ENCODE measurements at places on chromosomes 16 and 17.

GRCh38 chr16:50924759-50925545 lies 183.1 kb downstream of the CYLD start:
- no peak for DNase-seq

- no peak for DNase-seq
Observed at GRCh38 chr16:82965808-82966207, 339.0 kb downstream of the CDH13 start.

- DNase-seq: peak; percentile 24
Observed at GRCh38 chr17:49497148-49498028, 2.3 kb downstream of the NGFR start.

GRCh38 chr16:82832821-82833220 lies 206.1 kb downstream of the CDH13 start:
- DNase-seq: peak; percentile 62

DNA sequence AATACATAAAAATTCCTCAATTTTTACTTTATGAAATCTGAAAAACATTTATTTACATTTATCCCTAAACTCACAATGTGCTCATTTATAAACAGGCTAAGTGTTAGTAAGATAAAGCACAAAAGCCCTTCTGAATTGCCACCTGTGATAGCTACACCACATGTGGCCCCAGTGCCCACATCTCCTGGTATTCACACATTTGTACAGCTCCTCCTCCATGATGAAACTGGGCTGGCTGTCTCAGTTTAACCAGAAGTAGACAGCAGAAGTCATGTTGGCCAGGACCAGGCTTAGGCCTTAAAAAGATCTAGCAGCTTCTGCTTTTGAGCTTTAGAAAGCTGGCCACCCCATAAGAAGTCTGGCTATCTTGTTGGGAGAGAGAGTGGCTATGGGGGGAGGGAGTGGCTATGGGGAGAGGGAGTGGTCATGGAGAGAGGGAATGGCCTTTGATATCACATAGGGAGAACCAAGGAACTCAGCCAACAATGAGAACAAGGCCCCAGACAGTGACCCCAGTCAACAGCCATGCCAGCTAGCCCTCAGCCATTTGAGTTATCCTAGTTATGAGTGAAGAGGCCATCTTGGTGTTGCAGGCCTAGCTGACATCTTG lies 47.4 kb downstream of the CEP95 start:
- DNase-seq: no peak

DNA sequence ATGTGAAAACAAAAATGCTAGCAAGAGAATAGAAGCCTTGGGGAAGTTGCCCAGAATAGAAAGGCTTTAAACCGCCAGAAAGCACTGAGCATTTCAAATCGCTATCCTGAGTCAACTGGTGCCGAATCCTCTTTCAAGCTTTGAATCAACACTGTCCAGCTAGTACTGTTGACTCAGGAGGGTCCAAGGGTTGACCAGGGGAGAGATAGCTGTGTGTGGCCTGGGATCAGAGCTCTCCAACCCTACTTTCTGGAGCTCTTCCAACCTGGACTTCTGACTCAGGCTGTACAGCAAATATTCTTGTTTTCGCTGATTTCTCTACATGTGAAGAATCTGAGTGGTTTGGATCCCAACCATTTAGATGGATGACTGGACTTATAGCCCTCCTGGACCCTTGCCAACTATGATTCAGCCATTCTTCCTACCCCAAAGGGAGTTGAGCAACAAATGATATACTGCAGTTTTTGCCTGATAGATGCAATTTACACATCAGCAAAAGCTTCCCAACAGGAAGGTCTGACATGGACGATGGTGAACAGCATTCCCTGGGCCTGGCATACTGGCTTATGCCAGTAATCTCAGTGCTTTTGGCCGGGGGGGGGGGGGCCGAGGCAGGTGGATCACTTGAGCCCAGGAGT lies 154.0 kb upstream of the SDK2 start:
- peak; percentile 93 for DNase-seq

DNA sequence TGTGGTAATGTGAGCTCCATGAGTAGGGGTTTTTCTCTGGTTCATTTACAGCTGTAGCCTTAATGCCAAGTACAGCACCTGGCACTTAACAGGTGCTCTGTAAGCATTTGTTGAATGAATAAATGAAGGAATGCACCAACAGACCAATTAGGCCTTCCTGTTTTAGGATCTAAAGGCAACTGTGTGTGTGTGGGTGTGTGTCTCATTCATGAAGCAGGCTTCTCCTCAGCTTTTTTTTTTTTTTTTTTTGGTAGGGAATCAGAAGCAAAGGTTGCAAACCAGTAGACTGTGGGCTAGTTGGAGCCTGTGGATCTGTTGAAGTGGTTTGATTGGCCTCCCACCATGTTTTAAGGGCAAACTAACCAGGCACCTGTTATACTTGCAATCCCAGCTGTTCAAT lies 48.1 kb downstream of the HS3ST2 start:
- no peak for DNase-seq

DNA sequence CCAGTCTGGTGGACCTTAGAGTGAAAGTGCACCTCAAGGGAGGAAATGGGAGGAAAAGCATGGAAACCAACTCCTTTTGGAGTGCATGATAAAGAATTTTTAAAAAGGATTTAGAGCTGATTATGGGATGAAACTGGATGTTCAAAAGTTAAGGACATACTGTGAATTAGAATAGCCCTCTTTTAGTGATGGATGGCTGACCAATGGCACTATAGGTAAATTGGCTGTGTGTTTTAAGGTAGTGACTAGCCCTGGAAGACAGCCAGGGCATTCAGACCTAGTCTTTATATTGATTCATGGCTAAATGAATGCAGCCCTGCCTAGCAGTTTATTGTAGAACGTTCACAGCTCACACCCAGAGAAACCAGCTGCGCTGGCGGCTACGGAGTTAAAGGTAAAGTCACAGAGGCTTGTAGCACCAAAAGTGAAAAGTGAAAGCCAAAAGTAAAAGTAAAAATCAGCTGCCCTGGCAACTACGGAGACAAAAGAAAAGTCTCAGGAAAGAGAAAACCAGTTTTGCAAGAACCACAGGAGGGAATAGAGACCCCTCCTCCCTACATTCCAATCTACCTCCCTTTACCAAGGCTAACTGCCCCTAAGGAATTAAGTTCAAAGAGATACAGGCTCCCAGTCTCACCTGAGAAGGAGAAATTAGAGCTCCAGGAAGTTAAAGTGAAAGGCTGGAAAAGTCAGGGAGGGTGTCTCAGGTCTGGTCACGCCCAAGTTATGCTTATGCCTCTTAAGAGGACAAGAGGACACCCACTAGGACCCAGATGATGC lies 21.8 kb downstream of the ACSM1 start:
- DNase-seq: peak; percentile 7

- DNase-seq: no peak
Observed at GRCh38 chr17:72365857-72366414, 245.1 kb downstream of the SOX9 start.

DNA sequence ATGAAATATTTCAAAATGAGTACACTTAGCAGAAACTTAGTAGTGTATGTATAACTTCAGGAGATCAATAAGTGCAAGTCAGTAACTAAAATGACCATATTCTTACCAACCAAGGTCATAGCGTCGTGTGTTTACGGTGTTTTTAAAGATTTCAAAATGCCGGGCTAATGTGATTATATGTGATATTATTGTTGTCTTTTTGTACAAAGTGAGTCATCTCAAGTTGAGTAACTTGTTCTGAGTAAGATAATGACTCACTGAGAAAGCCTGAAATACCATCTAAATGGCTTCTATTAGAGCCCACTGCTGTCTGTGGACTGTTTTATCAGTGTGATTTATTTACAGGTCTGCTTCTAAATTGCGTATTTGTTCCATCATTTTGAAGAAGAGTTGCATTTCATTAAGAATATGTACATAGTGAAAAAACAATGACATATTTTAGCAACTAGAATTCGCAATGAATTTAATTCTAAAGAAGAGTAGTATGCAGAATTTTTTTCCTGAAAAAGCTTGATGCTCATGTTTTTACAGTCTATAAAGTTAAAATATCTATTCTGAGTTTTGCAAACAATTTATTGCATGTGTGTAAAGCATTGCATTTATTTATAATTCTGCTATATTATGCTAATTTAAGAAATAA lies 12.7 kb downstream of the KRT12 start:
- peak; percentile 94 for DNase-seq

DNA sequence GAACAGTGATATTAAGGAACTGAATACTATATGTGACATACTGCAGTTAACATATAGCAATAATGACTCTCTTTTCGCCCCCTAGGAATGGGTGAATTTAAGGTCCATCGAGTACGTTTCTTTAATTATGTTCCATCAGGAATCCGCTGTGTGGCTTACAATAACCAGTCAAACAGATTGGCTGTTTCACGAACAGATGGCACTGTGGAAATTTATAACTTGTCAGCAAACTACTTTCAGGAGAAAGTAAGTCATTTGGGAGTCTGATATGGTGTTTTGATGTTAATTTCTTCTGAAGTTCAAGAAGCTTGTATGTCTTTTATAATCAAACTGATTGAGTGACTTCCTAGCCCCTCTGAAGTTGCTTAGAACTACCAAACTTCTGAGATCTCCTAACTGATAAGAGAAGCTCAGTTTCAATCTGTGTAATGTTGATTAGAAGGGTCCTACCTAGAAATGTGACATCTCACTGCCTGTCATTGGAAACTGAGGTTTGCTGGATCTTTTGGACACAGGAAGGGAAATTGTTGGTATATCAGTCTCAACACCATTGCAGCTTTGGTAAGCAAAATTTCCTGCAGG lies 1.0 kb downstream of the UTP4 start:
- no peak for DNase-seq

GRCh38 chr17:37064956-37065355 lies 116.2 kb downstream of the AATF start:
- no peak for DNase-seq

DNA sequence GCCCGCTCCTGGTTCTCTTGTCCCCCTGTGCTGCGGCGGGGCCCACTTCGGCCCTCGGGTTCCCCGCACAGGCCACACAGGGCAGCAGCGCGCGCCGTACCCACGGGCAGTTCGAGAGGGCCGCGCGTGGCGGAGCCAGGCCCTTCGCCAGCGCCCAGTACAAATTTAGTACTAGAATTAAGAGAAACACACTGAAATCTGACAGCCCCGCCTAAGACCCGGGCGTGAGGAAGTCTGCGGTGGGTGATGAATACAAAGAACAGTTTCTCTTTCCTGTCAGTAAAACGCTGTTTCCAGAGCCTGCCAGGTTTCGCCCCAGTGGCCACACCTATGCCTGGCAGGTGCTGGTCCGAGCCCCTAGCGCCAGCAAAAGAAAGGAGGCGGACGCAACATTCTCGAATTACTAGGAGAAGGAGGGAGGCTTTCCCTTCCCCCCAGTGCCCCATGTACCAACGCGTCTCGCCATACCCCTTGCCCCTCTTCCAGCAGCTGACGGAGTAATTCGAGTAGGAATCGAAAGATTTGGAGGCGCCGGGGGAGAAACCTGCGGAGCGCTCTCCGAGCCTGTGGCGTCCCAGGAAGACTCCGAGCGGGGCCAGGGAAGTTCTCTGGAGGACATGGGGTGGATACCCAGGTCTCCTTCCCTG lies 591 bp upstream of the SLFN5 start:
- peak; percentile 46 for DNase-seq

DNA sequence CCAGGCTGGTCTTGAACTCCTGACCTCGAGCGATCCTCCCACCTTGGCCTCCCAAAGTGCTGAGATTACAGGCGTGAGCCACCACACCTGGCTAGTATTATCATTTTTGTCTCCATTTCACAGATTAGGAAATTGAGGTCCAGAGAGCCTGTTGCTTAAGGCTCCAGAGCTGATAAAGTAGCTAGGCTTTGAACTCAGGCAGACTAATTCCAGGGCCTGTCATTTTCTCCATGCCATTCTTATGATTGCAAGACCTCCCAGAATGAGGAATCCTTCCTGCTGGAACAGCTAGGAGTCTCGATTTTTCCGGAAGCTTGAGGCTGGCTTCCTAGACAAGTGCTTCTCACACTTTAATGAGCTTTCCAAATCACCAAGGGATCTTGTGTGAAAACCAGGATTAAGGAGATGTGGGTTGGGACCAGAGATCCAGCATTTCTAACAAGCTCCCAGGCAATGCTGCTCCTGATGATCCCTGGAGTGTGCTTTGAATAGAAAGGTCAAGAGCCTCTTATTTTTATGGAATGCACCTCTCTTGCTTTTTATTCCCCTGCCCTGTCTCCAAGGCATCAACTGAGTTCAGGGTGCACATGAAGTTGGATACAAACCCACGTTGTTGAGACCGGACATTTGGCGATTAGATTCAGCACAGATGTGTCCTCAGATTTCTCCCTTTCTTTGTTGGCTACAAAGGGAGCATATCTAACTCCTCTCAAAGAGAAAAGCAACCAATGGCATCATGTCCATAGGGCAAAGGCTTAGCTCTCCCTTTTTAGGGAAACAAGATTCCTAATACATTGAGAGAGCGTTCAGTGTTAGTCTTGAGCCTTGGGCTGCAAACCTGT lies 40.3 kb upstream of the FAM20A start:
- DNase-seq: no peak

GRCh38 chr16:84575914-84576313 lies 42.0 kb downstream of the COTL1 start:
- DNase-seq: no peak

- DNase-seq: peak; percentile 34
Observed at GRCh38 chr16:2584729-2585650, 47.2 kb downstream of the PDPK1 start.

DNA sequence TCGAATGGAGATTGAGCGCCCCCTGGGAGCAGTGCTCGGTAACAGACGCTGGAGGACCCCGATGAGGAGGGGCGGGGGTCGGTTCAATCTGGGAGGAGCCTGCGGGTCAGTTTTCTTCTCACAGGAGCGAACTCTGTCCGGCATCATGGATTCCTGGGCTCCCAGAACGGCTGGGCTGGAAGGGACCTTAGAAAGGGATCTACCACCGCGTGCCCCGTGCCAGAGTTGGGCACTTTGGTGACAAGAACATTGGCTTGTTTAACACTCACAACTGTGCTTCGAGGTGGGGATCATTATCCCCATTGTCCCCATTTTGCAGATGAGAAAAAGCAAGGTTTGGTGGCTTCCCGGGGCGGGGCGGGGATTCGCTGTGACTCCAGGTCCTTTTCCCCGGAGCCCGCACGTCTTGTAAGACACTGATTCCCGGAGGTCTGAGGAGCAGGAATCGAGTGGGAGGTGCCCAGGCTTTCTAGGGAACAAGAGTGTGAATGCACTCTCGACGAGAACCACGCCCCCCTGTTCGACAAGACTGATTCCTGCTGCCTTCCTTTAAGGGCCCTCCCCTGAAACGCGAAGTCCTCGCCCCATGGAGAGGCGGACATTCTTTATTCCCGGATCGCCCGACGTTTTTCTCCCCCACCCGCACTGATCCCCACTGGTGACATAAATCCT lies 1.5 kb upstream of the FBXL19 start:
- DNase-seq: peak; percentile 92

GRCh38 chr17:70989280-70989679 lies 819.9 kb downstream of the KCNJ2 start:
- no peak for DNase-seq

Measured in iris pigment epithelial cell (primary cell).